ENCODE measurements at places on chromosomes 5 and 9.

GRCh38 chr9:26013199-26013598 is 335.0 kb upstream of the TUSC1 start:
- H3K4me3 ChIP-seq: no peak overlapping the region
- H3K4me1 ChIP-seq: no peaks in the 10 kb centered on the region
- no peak for DNase-seq
- no peaks in the 10 kb centered on the region for H3K36me3 ChIP-seq
- H3K27ac ChIP-seq: no peak overlapping the region

- no peak overlapping the region for H3K27ac ChIP-seq
- H3K4me3 ChIP-seq: no peak overlapping the region
- no peaks in the 10 kb centered on the region for H3K4me1 ChIP-seq
- peaks cover 14% of the 10 kb centered on the region for H3K36me3 ChIP-seq
Measured at GRCh38 chr9:136838314-136839228, 3.7 kb upstream of the AJM1 start.

DNA sequence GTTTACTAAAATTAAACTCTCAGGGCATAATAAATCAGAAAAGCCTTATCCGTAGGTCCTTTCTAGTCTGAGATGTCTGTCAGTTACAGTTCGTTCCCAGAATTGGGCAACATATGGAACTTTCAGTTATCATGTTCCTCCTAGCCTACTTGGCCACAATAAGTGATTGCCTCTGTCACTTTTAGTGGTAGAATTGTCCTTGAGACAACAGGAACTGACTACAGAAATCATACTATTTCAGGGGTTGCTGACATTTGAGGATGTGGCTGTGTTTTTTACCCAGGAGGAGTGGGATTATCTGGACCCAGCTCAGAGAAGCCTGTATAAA is 956 bp downstream of the ZNF189 start:
- DNase-seq: no peak
- peak overlapping the region; percentile 96 for H3K27ac ChIP-seq
- peaks cover 77% of the 10 kb centered on the region for H3K36me3 ChIP-seq
- H3K27me3 ChIP-seq: no peaks in the 10 kb centered on the region
- peaks cover 40% of the 10 kb centered on the region for H3K4me1 ChIP-seq

DNA sequence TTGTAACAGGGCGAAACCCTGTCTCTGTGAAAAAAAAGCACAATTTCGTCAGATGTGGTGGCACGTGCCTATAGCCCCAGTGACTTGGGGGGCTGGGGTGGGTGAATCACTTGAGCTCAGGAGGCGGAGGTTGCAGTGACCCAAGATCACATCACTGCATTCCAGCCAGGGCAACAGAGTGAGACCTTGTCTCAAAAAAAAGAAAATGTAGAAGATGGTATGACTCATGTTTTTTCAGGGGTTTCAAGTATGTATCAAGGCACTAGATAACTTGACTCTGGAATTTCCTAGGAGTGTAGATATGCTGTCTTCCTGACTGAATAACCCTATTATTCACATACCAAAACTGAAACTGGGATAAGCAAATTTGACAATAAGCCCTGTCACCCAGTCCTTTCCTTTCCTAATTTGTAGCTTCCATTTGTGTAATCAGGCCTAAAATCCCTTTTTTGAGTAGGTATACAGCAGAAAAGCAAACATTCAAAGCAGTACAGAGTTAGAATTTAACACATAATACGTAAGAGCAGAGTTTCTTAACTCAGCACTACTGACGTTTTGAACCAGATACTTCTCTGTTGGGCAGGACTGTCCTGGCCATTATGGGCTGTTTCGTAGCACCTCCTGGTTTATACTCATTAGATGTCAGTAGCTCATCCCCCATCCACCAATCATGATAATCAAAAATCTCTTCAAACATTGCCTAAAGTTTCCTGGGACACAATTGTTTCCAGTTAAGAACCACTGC is 17.3 kb upstream of the ANKRD18B start:
- peaks cover 17% of the 10 kb centered on the region for H3K4me1 ChIP-seq
- no peaks in the 10 kb centered on the region for H3K36me3 ChIP-seq
- no peak for DNase-seq
- no peak overlapping the region for H3K27ac ChIP-seq
- peaks cover 3% of the 10 kb centered on the region for H3K27me3 ChIP-seq
- no peak overlapping the region for H3K4me3 ChIP-seq

DNA sequence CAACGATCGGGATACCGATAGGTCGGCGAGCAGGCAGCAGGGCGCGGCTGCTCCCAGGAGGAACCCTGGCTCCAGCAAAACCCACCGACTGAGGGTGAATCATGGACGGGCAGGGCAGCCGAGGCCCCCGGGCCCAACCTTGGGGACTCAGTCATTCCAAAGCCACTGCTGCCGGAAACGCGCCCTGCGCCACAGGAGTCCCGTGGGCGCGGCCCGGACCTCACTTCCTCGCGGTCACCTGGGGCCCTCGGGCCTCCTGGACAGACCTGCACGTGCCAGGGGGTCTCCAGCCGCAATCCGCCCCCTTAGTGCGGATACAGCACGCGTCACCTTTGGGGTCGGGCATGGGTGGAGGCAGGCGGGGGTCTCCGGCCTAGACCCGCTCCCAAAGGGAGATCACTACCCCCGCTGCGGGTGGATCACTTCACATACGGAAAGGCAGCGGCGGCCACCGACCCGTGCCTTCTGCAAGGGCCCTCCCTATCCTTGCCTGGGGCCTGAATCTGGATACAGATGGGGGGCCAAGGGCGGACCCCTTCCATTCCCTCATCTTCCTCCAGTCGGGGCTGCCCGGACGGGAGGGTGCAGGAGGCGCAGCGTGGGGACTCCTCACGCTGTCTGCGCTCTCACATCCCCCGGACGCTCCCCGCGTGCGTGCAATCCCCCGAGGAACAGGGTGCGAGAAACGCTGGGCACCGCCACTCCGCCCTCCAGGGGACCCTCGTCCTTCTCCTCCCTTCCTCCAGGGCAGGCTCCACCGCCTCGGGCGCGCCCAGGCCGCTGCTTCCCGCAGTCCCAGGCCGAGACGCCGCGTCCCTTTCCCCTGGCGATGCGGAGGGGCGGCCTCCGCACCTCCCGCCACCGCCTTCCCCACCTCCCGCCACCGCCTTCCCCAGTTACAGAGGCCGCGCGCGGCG is 586 bp downstream of the TXN start:
- peak overlapping the region; percentile 95 for H3K4me3 ChIP-seq
- peaks cover 51% of the 10 kb centered on the region for H3K4me1 ChIP-seq
- peak overlapping the region; percentile 99 for H3K27ac ChIP-seq
- H3K36me3 ChIP-seq: peaks cover 48% of the 10 kb centered on the region
- no peaks in the 10 kb centered on the region for H3K27me3 ChIP-seq

DNA sequence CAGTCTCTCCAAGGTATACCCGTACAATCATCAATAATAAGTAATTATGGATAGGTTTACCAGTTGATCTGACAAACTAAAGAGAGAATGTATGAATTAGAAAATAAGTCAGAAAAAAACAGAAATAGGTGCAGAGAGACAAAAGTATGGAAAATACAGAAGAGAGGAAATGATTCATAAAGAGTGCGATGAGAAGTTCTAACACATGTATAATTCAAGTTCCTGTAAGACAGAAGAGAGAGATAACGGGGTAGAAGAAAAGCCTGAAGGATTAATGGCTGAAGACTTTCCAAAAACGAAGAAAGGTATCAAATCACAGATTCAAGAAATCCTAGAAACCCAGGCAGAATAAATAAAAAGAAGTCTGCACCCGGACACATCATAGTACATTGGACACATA is 16.2 kb upstream of the SMU1 start:
- no peak overlapping the region for H3K4me3 ChIP-seq
- peaks cover 4% of the 10 kb centered on the region for H3K27me3 ChIP-seq
- H3K36me3 ChIP-seq: no peaks in the 10 kb centered on the region
- peaks cover 11% of the 10 kb centered on the region for H3K4me1 ChIP-seq
- DNase-seq: no peak

GRCh38 chr5:150448952-150449516 is 505 bp downstream of the RPS14 start:
- H3K27ac ChIP-seq: peak overlapping the region; percentile 100
- H3K27me3 ChIP-seq: no peaks in the 10 kb centered on the region
- H3K36me3 ChIP-seq: peaks cover 56% of the 10 kb centered on the region
- H3K4me1 ChIP-seq: peaks cover 23% of the 10 kb centered on the region

DNA sequence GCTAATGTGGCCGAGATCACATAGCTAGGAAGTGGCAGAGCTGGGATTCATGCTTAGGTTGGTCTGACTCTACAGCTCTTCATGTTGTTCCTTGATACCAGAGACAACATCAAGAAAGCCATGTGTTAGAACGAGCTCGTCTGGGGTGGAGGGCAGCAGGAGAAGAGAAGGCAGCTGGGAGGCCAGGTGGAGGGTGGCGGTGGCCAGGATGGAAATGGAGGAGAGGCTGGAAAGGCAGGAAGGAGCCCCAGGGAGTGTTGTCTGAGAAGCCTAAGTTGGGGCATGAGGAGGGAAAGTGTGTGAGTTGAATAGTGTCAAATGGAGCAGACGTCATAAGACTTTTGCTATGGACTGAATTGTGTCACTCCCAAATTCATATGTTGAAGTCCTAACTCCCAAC is 315.3 kb downstream of the GADD45G start:
- no peak for DNase-seq
- H3K27ac ChIP-seq: no peak overlapping the region
- no peaks in the 10 kb centered on the region for H3K36me3 ChIP-seq

- H3K4me3 ChIP-seq: no peak overlapping the region
- H3K27me3 ChIP-seq: no peaks in the 10 kb centered on the region
- H3K4me1 ChIP-seq: no peaks in the 10 kb centered on the region
- DNase-seq: no peak
- no peaks in the 10 kb centered on the region for H3K36me3 ChIP-seq
Measured at GRCh38 chr9:13974891-13975290, 339.1 kb downstream of the NFIB start.

DNA sequence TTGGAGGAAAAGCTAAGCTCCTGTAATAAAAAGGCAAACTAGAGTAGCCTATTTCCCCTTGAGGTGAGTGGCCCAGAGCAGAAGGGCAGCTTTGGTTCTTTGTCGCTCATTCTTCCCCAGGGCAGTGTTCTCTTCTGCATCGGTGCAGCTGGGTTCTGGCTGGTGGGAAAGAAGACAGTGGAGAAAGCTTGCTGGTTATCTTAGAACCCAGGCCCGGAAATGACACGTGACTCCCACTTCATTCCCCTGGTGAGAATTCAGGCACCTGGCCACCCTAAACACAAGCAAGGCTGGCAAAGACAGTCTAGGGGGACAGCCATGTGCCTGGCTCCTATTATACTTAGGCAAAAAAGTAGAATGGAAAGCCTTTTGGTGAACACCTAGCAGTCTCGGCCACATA is 32.5 kb upstream of the GSN start:
- H3K27me3 ChIP-seq: no peaks in the 10 kb centered on the region
- DNase-seq: no peak
- no peaks in the 10 kb centered on the region for H3K4me1 ChIP-seq
- H3K4me3 ChIP-seq: no peak overlapping the region

DNA sequence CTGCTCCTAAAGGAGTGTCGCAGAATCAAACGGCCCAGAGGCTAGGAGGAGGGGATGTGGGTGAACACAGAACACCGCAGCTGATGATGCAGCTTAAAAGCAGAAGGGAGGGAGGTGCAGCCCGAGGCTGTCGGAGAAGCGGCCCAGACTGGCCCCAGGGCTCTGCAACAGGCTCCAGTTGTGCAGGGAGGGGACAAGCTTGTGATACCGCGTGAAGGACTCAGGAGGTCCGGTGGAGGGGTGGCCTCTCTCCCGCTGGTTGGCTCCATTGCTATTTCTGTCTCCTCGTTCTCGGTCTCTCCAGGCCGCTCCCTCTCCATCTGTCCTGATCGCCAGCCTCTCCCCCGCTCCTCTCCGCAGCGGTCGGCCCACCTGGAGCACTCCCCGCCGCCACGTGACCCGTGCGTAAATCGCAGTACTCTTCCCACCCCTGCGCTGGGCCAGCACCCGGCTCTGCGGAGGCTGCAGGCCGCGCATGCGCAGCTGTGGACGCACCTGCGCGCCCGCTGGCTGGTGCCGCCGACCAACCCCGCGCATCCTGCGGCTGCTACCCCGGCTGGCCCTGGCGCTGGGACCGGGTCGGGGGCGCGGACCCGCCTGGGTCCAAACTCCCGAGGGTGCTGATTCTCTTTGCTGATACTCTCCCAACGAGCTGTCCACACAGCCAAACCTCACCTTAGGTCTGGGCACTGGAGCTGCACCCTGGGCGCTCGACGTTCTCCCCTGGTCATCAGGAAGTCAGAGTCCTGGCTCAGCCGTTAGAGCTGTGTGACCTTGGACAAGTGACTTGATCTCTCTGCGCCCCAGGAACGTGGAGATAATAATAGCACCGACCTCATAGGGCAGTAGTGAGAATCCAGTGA is 3.7 kb upstream of the STXBP1 start:
- no peaks in the 10 kb centered on the region for H3K36me3 ChIP-seq
- peak overlapping the region; percentile 76 for H3K4me3 ChIP-seq
- H3K27ac ChIP-seq: no peak overlapping the region
- peak; percentile 73 for DNase-seq

DNA sequence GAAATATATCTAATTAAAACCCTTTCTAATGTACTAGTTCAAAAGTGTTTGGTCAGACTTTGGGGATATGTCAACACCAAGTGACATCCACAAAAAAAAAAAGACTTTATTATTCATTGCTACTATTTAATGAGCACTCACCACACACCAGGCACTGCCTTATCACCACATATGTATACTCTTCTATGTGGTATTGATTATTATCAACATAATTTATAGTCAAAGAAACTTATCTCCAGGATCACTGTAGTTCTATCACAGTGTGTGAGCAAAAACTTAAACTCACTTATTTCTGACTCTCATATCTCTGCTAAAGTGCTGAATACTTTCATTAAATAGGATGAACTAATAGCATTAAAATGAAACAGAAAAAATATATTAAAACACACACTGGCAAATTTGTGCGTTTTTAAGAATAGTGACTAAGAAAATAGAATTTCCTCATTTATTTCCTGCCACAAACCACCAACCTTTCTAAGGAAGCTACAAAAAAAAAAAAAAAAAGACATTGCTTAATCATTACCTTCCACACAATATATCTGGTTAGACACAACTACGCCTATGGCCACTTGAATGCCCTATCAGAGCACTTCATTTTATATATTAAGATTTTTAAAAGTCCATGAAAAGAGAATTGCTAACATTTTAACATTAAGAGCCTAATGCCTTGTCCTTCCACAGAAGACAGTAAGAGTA is 12.8 kb downstream of the SLCO4C1 start:
- H3K4me1 ChIP-seq: peaks cover 20% of the 10 kb centered on the region
- peaks cover 8% of the 10 kb centered on the region for H3K27me3 ChIP-seq
- no peak for DNase-seq
- H3K4me3 ChIP-seq: no peak overlapping the region
- H3K36me3 ChIP-seq: no peaks in the 10 kb centered on the region
- no peak overlapping the region for H3K27ac ChIP-seq

DNA sequence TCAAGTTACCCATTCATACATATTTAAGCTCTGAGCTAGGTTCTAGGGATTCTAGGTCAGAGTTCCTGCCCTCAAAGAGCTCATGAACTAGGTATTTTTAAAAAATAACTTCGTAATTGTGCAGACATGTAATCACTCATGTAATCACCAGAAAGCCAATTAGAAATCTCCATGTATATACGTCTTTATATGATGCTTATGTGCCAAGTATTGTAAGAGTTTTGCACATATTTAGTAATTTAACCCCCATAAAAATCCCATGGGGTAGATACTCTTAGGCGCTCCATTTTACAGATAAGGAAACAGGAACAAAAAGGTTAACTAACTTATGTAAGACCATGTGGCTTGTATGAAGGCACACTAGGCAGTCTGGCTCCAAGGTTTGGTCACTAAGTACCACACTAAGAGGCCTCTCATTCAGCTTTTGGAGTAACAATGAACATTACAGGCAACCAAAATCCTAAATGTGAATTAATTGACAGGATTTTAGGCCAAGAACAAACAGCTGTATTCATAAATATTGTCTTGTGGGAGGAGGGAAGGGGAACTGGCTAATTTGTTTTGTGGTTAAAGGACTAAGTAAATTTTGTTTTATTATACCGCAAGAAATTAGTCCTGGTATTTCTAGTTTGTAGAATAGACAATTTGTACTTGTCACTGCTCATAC is 1.7 kb upstream of the OTULINL start:
- H3K36me3 ChIP-seq: peaks cover 16% of the 10 kb centered on the region
- peaks cover 19% of the 10 kb centered on the region for H3K4me1 ChIP-seq
- H3K27me3 ChIP-seq: peaks cover 24% of the 10 kb centered on the region
- DNase-seq: no peak
- H3K27ac ChIP-seq: no peak overlapping the region
- H3K4me3 ChIP-seq: no peak overlapping the region
